ENCODE measurements at places on chromosomes 4 and X. TPM values are rescaled to one million over a fixed set of nuclear protein-coding genes. Genes with fewer than 3 reads are reported as not detected.

Gene MXRA5
- total RNA-seq, result 0.03 TPM

- DNase-seq, result no peak
Observed at GRCh38 chr4:4328840-4329239, 38.8 kb downstream of the ZBTB49 start.

DNA sequence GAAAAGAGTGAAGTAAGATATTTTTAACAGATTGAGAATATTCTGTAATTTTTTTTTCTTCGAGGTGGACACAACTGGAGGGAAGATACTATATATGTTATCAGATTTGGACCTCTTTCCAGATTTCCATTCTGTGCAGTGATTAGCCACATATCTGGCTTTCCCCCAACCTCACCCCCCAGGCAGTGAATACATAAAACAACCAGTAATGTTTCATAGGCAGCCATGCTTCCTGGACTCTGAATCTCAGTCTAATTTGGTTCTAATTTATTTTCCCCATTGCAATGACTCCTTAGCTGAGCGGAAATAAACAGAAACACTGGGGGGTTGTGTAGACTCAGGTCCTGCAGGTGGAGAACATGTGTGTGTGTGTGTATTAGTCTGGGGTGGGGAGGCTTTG, 226.5 kb downstream of the FBXW7 start:
- DNase-seq, result no peak

DNA sequence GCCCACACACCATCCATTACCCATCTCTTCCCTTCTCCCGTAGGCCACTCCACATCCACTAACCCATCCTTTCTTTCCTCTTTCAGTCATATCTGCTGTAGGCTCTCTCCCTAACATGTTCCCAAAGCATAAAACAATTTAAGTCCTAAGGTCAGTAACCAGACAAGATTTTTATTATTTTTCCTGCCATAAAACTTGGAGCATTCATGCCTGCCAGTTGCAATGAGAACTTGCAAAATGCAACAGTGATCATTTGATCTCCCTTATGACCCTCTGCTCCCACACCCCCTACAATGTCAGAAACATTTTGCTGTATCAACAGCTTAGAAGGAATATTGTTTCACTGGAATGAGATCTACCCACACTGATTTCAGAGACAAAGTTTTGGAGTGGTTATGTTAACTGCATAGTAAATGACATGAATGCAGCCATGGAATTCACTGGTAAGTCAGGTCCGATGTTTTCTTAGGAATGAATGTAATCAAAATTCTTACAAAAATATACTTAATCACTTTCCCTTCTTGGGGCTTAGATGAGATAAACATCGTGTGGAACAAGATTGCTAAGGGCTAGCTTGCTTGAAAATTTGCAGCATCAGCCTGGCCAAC, 5.7 kb downstream of the NIPAL1 start:
- DNase-seq, result no peak

GRCh38 chrX:866441-866990, 235.9 kb downstream of the SHOX start:
- DNase-seq, result no peak

DNA sequence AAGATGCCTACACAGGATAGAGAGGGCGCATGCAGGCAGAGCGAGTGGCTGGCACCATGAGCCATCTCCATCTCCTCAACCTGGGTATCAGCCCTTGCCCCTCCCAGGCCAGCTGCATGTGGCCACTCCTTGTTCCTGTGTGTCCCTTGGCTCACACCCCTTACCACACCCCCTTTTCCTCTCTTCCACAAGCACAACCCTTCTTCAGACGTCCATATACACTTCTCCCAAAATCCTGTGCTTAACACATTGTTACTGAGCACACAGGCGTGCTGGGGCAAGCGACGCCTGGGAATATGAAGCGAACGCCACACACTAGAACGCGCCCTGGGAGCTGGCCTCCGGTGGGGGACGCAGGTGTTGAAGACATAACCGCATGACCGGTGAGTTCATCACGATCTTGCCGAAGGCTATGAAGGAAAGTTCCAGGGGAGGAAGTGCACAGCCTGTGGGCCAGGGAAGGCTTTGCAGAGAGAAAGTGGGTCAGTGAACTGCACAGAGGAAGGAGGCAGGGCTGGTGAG, 19.1 kb upstream of the KIAA0232 start:
- DNase-seq, result no peak

GRCh38 chr4:156665780-156666366, 305.7 kb downstream of the PDGFC start:
- DNase-seq, result peak; percentile 4

GRCh38 chr4:158609116-158609515, 62.6 kb downstream of the C4orf46 start:
- no peak for DNase-seq

DNA sequence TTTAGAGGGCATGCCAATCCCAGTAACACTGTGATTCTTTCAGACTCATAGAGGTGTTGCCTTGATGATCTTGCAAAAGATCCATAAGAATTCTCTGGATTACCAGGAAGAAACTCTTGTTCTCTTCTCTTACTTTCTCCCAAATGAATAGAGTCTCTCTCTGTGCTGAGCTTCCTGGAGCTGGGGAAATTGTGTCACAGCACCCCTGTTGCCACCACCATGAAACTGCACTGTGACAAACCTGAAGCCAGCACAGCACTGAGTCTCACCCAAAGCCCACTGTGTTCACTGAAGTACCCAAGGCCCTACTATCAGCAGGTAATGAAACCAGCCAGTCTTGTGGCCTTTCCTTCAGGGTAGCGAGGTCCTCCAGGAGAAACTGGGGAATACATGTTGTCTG, 332.7 kb upstream of the FGF16 start:
- no peak for DNase-seq

DNA sequence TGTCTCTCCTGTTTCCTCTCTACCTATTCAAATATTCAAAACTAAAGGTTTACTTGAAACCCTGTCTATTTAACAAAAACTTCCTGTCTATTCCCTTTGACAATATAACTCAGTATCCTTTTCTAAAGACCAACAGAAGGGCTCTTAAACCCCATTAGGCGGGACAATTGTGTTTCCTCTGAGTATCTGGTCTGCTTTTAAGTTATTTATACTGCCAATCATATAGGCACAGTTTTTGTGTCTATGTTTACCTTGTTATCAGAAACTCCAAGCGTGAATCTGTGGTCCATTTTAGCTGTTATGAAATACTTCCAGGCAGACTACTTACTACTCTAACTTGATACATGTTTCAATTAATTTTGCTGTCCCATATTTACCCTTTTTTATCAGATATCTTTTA, 350.0 kb upstream of the CTSO start:
- no peak for DNase-seq
